ENCODE measurements at places on chromosomes 1 and 21.

DNA sequence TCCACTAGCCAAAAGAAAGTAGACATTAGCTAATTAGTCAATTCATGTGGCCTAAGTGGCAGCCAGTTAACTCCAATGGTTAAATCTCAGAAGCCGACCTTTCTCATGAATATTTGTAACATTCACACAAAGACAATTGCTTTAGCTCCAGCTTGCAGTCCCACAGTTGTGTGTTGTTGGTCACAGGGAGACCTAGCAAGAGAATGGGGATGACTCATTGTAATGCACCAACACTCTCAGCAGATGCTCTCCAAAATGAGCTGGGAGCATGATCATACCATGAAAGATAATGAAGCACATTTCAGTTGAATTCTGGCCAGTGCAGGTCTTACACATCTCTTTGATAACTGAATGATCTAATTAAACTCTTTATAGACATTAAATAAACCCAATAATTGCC is 160.4 kb downstream of the HLX start:
- no peak for DNase-seq

GRCh38 chr1:15062479-15063099 is 91.0 kb upstream of the TMEM51 start:
- no peak for DNase-seq

GRCh38 chr1:228969953-228970800 is 234.9 kb downstream of the RHOU start:
- no peak for DNase-seq

- DNase-seq, result peak; percentile 67
Measured at GRCh38 chr1:205977402-205978014, 25.7 kb downstream of the RAB7B start.

DNA sequence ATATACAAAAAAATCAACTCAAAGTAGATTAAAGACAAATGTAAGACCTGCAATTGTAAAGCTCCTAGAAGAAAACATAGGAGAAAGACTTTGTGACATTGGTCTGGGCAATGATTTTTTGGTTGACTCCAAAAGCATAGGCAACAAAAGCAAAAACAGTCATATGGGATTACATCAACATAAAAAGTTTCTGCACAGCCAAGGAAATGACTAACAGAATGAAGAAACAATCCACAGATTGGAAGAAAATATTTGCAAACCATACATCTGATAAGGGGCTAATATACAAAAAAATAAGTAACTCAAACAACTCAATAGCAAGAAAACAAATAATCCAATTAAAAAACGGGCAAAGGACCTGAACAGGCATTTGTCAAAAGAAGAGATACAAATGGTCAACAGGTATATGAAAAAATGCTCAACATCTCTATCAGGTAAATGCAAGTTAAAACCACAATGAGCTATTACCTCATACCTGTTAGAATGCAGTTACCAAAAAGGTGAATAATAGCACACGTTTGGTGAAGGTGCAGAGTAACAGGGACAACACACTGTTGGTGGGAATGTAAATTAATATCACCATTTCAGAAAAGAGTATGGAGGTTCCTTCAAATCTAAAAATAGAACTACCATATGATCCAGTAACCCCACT is 173.7 kb upstream of the COA6 start:
- DNase-seq, result no peak

- no peak for DNase-seq
Measured at GRCh38 chr1:109543988-109544735, 4.3 kb upstream of the GNAI3 start.

GRCh38 chr21:27796106-27796505 is 829.2 kb upstream of the ADAMTS5 start:
- DNase-seq, result no peak

- DNase-seq, result no peak
Measured at GRCh38 chr1:93448983-93449804, 1.3 kb downstream of the FNBP1L start.

- no peak for DNase-seq
Measured at GRCh38 chr1:47986761-47987200, 10.4 kb downstream of the TRABD2B start.

- no peak for DNase-seq
Measured at GRCh38 chr1:44684525-44684924, 10.0 kb downstream of the ARMH1 start.

DNA sequence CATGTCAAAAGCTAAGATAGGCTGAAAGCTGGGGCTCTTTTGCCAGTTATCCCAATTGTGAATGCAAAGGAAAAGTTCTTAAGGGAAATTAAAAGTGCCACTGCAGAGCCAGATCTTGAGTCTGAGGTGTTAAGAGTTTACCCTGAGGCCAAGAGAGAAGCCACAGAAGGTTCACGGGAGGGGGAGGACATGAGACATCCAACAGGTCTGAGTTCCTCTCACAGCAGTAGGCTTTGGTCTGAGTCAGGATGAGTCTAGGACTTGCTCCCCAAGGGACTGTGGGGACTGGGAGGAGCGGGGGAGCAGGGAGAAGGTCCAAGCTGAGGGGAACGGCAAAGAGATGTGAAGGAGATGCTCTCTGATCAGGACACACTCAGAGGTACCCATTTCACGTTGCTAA is 411.2 kb upstream of the CAMK1G start:
- no peak for DNase-seq

GRCh38 chr1:241706257-241706656 is 54.2 kb downstream of the WDR64 start:
- DNase-seq, result no peak

DNA sequence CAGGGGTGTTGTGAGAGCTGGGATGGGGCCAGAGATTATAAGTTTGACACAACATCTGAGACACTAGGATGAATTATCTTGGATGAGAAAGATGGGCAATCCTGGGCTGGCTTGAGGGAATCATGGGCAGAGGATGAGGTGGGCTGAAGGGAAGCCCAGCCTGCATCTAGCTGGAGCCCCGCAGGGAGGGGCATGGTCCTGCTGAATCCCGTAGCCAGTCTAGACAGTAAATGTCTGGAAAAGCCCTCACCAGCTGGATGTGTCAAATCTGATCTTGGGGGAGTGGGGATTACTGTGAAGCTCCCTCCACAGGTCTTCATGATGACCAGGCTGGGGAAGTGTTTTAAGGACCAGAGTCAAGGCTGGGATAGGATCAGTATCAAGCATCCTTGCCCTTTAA is 3.6 kb upstream of the CASQ1 start:
- no peak for DNase-seq

DNA sequence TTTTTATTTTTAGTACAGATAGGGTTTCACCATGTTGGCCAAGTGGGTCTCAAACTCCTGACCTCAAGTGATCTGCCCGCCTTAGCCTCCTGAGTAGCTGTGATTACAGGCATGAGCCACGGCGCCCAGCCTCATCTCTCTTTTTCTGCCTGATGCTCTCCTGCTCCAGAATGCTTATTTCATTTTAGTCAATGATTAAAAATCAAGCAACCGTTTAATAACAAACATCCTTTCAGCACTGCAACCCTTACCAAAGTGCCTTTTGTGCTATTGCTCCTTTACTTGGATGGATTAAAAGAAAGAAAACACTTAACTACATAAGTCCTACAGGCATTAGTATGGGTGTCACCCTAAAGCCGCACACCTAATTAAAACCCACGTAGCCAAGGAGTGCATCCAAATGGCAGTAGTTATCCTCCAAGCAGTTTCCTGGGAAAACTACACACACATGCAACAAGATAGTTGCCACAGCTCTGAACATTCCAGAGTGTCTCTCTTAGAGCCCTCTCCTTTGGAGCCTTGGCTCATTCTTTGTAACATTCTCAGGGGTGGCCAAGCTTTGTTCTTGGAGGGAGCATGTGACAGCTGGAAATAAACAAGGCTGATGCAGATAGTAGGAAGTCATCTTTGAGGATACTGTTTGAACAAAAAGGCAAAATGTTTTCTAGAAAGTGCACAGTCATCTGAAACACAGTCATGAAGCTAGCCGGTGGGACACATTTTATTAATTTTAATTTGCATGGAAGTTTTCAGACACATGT is 51.2 kb downstream of the KCNJ15 start:
- DNase-seq, result no peak

- DNase-seq, result peak; percentile 81
Measured at GRCh38 chr1:26692793-26693490, 2.9 kb upstream of the ARID1A start.

DNA sequence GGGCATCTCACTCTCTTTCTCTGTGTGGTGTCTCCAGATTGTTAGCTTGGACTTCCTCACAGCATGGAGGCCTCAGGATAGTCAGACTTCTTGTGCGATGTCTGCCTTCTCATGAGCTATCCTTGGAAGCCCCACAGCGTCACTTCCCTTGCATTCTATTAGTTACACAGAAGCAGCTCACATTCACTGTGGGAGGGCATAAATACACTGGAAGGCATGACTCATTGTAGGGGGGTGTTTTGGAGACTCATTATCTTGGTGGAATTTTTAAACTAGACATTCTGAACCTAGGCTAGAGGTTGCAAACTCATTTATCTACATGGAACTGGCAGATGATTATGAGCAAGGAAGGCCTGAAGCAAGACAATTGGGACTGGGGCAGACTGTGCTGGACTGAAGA is 21.4 kb upstream of the FASLG start:
- no peak for DNase-seq

- no peak for DNase-seq
Measured at GRCh38 chr1:53112861-53113260, 29.6 kb downstream of the SLC1A7 start.

- no peak for DNase-seq
Measured at GRCh38 chr1:231625975-231626534, 535 bp upstream of the DISC1 start.

- no peak for DNase-seq
Measured at GRCh38 chr1:36573445-36573844, 90.7 kb upstream of the CSF3R start.

DNA sequence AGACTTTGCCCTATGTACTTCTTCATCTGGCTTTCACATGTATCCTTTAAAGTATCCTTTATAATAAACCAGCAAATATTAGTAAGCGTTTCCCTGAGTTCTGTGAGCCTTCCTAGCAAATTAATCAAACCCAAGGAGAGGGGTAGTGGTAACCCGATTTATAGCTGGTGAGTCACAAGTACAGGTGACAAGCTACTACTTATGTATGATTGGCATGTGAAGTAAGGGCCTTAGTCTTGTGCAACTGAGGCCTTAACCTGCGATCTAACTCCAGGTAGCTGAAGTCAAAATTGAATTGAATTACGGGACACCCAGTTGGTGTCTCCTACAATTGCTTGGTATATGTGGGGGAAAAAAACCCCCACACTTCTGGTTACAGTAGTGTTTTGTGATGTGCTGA is 26.0 kb downstream of the SLC16A1 start:
- no peak for DNase-seq

DNA sequence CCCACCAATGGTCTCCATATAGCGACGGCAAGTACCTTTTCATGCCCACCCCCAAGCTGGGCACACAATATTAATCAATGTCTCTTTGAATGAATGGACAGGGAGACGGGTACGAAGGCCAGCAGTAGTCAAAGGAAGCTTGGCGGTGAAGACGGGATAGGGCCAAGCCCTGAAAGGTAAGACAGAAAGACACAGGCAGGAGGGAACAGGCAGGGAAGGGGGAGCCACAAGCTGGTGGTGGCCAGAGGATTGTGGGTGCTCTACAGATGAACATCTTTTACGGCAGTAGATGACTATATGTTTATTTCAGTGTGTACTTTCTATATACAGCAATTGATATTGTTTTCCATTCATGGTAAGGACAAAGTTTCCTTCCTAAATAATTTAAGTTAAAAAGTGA is 16.3 kb downstream of the CAPZB start:
- DNase-seq, result no peak

GRCh38 chr1:22406722-22407495 is 44.7 kb upstream of the ZBTB40 start:
- no peak for DNase-seq

DNA sequence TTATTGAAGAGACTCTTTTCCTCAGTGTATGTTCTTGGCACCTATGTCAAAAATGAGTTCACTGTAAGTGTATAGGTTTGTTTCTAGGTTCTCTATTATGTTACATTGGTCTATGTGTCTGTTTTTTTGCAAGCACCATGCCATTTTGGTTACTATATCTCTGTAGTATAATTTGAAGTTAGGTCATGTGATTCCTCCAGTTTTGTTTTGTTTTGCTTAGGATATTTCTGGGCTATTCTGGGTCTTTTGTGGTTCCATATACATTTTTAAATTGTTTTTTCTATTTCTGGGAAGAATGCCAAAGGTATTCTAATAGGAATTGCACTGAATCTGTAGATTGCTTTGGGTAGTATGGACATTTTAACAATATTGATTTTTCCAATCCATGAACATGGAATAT is 13.2 kb downstream of the TMED5 start:
- DNase-seq, result no peak

GRCh38 chr1:82567348-82567747 is 766.6 kb downstream of the ADGRL2 start:
- no peak for DNase-seq

- no peak for DNase-seq
Measured at GRCh38 chr1:210922666-210923065, 211.3 kb downstream of the KCNH1 start.

DNA sequence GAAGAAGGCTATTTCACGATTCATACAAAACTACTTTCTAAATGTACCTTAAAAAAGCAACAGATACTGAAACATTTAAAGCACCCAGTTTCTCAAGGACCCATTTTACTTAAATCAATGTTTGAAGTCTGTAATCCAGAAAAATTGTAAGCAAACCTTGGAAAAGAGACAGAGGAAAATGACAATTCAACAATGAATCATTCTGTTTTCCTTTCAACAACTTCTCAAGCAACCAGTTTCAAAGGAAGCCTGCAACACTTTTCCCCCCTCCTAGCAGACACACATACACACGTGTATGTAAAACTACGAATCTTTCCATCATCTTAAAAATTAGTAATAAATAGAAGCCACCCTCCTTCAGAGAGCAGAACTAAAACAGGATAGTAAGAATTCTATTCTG is 1.2 kb downstream of the RERE start:
- DNase-seq, result no peak

Measured in activated T-cell treated with anti-CD3 and anti-CD28 coated beads for 4 hours (primary cell).